ENCODE measurements at places on chromosomes 2 and 18.

GRCh38 chr2:37387148-37387835, 42.9 kb downstream of the QPCT start:
- no peak for DNase-seq

DNA sequence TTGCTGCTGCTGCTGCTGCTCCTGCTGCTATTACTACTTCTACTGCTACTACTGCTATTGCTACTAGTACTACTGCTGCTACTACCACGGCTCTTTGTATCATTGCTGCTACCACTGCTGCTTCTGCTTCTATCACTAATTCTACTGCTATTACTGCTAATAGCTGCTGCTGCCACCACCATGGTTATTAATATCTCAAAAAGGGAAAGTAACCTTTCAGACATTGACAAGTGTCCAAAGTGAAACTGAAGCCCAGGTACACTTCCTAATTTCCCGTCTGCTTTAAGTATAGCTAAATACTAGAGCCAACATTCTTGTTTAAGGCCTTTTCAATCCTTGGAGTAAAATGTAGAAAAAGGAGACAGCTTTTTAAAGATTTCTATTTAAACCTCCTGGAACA, 45.4 kb upstream of the EHBP1 start:
- DNase-seq, result no peak

DNA sequence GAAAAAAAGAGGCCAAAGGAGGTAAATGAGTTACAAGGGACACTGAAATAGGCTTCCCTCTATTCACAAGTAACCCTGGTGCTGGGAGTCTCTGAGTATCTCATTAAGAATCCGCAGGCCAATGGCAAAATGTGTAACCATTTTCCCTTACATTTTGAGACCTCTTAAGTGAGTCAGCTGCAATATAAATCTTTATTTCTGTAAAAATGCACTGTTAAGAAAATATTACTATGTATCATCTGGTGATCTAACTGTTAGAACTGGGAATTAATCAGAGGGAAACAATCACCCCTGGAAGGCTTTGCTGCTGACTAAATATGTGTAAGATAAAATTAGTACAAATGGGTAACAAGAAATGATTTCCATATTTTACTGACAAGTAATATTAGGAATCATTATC, 483.1 kb upstream of the CHST9 start:
- DNase-seq, result no peak

GRCh38 chr2:220123751-220124150, 496.3 kb downstream of the SLC4A3 start:
- no peak for DNase-seq

DNA sequence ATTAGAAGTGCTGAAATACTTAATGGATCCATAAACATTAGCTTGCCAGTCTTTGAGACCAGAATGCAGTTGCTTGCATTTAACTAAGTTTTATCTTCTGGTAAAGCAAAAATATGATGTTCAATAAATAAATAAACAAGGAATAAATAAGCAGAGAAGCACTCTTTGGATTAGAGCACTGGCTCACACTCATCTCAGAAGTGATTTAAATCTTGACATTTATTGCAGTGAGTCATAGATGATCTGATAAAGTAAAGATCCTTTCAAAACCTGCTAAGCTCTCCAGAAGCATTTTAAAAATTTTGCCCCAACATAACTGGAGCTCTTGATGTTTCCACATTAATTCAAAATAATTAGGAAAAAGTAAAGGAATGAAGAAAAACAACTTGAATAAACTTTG, 66.8 kb downstream of the KYNU start:
- no peak for DNase-seq
